ENCODE measurements at places on chromosomes 16 and 17.

DNA sequence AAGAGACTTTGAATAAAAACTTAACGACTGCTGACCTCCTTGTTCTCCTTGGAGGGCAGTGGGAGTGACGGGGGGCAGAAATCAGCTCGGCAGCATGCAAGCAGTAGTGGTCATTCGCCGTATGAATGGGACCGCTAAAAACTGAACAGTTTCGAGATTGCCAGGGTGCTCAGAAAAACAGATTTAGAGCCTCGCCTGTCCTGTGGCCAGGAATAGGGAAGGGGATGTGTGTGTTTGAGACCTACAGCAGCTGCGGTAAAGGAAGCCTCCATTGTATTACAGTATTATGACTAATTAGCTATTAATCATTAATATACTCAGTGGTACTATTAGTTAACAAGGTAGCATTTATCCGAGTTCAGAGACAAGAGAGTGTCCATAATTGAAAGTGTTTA lies 670 bp upstream of the ZNF652 start:
- no peak for DNase-seq

GRCh38 chr17:47470836-47471235 lies 60.1 kb upstream of the NPEPPS start:
- DNase-seq = no peak

DNA sequence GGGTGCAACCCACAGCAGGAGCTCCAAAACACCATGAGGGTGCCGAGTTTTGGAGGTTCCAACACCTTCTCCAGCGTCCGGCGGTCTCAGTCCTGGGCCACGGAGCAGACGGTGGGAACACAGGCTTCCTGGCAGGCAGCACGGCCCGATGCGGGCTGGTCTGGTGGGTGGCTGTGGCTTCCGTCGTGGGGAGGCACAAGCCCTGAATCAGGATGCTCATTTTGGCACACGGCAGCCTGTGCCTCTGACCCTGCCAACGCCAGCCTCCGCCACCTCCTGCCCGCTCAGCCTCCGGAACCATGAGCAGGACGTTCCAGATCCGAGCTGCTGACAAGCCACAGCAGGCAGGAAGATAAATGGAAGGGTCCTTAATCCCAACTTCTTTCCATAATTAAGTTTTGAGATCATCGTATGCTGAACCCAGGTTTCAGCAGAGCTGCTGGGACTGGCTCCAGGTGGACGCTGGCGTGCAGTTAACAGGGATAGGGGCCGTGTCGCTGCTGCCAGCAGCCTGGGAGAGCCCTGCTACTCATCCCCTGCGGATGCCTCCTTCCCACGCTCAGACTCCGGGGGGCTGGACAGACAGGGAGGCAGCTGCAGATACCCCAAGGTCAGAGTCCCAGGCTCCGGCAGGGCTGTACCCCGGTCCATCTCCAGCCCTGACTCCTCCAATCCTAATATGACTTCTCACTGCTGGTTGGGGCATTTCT lies 136.6 kb downstream of the ENGASE start:
- DNase-seq = no peak

- no peak for DNase-seq
These were observed 23.5 kb upstream of the PYY start for GRCh38 chr17:43976963-43977837.

DNA sequence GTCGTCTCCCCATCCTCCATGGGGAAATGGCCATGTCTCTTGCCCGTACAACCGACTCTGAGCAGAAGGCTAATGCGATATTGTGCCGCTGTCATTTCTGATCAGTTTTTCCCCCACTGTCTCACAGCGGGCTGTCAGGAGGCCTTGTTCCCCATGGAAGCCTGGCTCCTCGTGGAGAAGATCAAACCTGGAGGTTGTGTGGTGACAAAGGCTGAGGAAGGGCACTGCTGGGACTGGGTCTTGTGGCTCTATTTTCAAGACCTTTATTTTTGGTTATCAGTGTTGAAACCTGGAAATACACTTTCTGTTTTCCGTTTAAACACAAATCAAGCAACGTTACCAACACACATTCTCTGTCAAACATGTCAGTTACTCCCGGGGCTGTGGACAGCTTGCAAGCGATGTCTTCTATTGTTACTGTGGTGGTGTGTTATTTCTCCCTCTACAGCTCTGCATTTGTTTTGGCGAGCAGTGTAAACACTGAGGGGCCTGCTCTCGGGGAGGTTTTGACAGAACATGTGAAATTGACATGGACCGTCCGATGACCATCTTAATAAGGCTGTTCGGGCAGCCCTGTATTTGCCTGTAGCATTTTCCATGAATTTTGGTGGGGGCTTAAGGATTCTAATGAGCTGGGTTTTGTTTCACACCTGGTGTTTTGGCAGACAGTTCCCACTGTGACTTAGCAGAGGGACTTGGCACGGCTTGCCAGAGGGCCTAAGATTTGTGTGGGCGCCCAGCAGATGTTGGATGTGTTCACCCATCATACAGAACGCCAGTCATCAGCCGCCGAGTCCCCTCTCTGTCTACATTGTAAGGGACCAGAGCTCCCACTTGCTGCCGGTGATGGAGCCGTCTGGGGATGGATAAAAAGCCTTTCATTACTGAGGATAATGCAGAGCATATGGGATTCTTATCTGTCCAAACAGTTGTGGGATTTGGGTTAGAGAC lies 12.5 kb downstream of the RBFOX1 start:
- DNase-seq = no peak

- DNase-seq = no peak
These were observed 6.2 kb upstream of the INPP5K start for GRCh38 chr17:1522626-1523025.

GRCh38 chr17:81013642-81014041 lies 21.3 kb upstream of the BAIAP2 start:
- DNase-seq = no peak

DNA sequence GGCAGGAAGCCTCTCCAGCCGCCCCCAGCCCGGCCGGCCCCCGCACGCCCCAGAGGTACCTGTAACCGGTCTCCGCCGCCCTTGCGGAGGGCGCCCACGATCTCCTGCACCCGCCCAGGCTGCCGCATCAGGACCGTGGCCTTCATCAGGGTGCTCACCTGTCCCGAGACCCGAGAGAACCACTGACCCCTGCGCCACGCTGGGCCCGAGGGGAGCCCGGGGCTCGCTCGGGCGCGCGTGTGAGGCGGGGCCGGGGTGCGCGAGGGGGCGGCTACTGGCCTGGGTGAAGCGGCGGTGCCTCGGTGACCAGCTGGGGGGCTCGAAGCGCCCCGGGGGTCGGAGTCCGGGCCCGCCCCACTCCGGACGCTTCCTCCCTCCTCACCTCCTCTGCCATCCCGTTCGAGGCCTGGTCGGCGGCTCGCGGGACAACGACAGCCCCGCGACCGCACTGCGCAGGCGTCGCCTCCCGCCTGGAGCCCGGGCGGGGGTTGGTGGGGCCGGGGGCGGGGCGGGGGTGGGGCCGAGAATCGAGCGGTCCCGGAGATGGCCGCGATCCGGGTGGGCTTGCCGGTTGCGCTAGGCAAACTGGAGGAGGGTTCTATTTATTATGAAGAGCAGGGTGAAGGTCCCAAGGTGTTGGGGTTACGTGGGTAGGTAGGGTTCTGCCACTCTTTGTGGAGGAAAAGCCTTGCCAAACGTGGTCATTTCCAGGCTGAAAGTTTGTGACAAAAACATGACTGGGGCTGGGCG lies at the start of gene NT5C3B:
NT5C3B (minus strand) TSS at position 433 of the 750 bp plus-strand sequence; CDS start at position 394, 39 bp downstream.
- DNase-seq = peak; percentile 56

- no peak for DNase-seq
These were observed 5.5 kb downstream of the SOX8 start for GRCh38 chr16:986925-987582.

DNA sequence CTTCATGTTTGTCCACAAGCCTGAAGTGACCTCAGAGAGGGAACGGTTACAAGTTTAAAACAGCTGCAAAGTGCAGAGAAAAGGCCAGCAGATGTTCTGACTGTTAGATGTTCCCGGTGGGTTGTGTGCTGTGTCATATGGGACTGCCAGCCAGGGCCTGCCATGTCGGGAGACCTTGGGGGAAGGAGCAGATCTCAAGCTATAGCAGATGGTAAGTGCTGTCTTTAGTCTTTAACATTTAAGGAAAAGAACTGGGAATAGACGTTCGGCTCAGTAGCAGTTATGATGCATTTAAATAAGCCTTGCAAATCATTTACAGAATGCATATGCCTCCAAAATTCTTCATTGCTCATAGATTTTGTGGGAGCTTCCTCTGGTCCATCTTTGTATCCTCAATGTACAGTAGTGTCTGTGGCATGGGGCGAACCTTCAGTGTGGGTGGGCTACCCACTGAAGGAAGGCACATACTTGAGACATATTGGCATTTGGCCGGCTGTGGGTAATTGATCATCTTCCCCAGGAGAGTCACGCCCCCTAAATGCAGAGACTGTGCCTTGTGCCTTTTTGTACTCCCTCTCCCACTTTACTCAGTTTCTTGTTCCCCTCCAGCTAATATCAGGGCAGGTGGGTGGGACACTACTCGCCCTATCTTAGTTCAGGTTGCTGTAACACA lies 131.9 kb downstream of the NPIPB5 start:
- peak; percentile 21 for DNase-seq

- peak; percentile 1 for DNase-seq
These were observed 214.0 kb upstream of the MPHOSPH6 start for GRCh38 chr16:82384017-82384416.

GRCh38 chr16:2452650-2453049 lies 7.3 kb upstream of the TEDC2 start:
- DNase-seq = no peak

DNA sequence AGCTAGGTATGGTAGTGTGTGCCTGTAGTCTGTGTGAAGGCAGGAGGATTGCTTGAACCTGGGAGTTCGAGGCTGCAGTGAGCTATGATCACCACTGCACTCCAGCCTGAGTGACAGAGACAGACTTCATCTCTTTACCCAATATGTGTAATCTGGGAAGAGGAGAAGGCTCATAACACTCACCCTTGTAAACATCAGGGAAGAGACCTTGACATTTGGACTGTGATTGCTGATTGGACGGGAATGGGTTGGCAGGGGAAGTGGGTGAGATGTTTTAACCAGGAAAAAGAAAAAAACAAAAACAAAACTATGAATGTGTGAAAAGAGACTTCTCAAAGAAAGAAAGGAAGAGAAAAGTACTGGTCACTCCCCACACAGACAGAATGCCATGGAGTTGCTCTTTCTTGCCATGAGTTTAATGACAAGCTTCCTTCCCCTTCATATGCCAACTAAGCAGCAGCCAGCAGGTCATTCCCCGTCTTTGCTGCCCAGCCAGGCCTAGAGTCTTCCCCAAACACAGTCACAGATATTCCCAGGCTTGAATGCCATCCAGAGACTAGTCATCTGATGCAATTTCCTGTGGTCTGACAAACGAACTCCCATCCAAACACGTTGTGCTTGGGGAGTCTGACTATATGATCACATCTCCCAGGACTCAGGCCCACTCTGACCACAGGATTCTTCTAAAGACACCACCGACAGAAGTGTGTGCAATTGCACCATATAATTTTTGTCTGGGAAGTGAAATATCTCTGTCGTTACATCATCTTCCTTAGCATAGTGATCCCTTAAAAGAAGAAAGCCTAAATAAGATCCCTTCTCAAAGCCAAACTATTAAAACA lies 3.6 kb upstream of the XAF1 start:
- no peak for DNase-seq

DNA sequence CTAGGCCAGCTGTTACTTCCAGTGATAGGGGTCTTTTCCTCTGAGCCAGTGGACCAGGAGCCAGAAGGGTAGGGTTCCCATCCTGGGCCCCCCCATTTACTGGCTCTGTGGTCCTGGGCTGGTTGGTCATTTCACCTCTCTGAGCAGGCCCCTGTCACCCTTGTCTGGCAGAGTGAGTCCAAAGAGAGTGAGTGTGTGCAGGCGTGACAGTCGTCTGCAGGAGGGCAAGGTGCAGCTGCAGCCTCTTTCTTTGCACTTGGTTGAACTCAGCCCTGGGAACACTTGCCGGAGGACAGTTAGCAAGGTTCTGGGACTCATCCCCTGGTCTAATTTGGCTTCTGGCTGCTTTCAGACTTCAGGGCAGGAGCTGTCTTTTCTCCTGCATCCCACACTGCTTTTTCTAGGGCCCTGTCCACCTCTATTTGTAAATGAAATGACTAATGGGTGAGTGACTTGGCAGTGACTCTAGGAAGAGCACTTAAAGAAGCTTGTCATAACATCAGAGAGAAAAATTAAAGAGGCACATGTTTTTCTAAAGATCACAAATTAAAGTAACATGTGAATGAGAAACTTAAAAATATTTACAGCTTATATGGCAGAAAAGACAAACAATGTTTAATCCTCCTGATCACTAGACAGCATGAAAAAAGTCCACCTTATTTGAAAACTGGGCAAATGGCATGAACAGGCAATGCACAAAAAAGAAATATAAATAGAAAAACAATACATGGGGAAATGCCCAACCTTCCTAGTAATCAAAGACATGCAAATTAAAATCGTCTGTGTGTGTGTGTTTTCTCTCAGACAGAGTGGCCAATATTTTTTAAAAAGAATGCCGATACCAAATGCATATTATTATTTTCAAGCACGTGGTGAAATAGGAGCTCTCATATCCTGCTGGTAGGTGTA lies 137.5 kb downstream of the NTN1 start:
- DNase-seq = no peak

GRCh38 chr17:19424934-19425868 lies 14.2 kb downstream of the RNF112 start:
- DNase-seq = no peak

DNA sequence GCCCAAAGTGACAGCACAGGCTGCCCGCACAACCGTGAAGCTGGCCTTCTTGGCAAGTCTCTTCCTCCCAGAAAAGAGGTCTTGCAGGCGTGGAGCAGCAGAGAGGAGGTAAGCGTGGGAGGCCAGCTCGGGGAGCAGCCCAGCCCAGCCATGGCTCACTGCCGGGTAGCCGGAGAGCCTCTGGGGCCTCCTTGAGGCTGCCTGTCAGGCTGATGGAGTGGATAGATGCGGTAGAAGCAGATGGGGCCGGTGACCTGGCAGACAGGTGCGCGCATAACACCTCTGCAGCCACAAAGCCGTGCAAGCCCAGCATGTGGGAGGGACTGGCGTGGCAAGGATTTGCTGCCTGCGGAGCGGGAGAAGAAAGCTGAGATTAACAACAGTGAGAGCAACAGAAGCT lies 17.1 kb upstream of the DOK4 start:
- peak; percentile 91 for DNase-seq

GRCh38 chr16:26175944-26176343 lies 484.2 kb downstream of the HS3ST4 start:
- no peak for DNase-seq

DNA sequence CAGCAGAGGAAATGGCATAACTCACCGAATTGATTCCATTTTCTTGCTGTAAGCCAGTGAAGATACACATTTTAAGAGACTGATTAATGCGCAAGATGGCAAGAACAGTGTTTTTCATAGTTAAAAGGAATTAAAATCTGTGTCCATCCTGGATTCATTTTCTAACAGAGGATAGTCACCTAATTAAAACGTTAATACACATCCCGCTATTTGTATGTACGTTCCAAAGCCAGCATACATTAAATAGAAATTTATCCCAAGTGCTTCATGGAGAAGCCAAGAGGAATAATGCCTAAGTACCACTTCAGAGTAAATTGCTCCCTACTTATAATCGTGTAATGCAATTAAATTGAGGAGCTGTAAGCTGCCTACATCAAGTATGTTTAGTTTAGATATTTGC lies 49.9 kb downstream of the RBFOX1 start:
- no peak for DNase-seq

Measured in NCI-H2171 treated with DMSO at 0.1 percent for 48 hours (cell line).